Activated T-helper 17 cell treated with anti-CD3 and anti-CD28 coated beads, Interleukin-2, amount 50 U/mL, for 72 hours (primary cell): ENCODE measurements at places on chromosomes 5 and 9.

DNA sequence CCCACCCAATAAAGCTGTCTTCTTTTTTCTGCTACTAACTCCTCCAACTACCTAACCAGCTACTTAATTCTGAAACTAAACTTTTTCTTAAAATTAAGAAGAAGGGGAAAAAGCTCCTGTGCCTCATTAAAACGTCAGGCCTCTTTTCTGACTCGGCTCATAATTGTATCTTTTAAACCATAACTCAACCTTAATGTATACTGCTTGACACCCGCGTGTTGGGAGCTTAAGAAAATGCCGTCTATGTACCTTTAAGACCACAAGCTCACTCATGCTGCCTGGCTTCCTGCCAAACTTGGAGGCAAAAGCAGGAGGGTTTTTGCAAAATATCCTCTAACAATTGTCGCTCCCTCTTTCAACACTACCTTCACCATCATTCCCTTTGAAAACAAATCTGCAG, 5.0 kb downstream of the EBF1 start:
- ATAC-seq: no peak

DNA sequence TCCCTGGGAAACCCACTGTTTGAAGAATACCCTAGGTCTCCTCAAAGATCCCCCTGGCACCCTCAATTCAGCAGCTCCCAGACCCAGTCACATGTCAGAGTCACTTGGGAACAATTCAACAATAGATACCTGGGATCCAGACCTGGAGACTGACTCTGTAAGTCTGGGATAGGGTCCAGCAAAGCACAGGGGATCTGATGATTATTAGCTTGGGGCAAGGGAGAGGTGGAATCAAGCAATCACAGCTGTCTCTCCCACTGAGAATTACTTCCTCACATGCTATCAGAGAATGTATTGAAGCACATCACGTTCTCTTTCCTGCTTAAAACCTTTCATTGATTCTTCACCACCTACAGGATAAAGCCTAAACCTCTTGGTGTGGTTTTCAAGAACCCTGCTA, 5.9 kb downstream of the FAM193B start:
- ATAC-seq: no peak

GRCh38 chr9:99663297-99663696, 158.4 kb upstream of the NR4A3 start:
- no peak for ATAC-seq

GRCh38 chr5:82551192-82551591, 273.0 kb upstream of the RPS23 start:
- ATAC-seq: no peak

GRCh38 chr9:90331826-90332575, 310.6 kb downstream of the DIRAS2 start:
- no peak for ATAC-seq
